OCI-LY7 (cell line): ENCODE measurements at places on chromosomes 12 and 14. TPM values are rescaled to one million over a fixed set of nuclear protein-coding genes. Genes with fewer than 3 reads are reported as not detected.

GRCh38 chr12:132238884-132239283 is 90.5 kb downstream of the GALNT9 start:
- DNase-seq: no peak

DNA sequence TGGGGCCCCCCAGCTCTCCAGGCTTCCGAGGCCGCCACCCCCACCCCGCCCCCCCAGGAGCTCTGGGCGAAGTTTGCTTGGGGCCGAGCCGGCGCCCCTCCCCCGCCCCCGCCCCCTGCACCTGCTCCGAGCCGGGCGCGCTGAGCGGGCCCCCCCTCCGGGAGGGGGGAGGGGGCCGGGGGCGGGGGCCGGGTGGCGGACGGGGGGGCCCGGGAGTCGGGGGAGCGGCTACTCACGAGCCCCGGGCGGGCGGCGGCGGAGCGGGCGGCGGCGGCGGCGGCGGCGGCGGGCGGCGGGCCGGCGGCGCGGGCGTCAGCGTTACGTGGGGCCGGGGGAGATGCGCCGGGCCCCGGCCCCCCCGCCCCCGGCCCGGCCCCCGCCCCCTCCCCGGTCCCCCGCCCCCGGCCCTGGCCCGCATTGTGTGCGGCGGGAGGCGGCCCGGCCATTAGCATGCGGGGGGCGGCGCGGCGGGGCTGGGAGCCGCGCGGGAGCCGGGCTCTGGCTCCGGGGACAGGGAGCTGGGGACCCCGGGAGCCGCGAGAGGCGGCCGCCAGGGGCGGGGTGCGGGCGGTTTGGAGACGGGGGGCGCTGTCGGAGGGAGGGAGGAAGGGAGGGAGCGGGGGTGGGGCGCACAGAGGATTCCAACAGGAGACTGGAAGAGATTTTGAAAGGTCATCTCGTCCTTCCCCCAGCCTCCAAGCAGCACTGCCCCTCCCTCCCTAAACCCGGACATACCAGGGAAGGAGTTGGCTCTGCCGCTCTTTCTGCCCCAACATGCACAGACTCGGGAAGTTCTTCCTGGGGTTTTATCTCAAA is at the start of gene ZNF219:
TSS of gene ZNF219 (minus strand) at position 580 of the 816 bp plus-strand sequence. CDS start 5,064 bp downstream, outside the sequence.
- DNase-seq: peak; percentile 55

Gene ACRBP
- 9.3 and 9.4 TPM in 2 replicates for total RNA-seq

DNA sequence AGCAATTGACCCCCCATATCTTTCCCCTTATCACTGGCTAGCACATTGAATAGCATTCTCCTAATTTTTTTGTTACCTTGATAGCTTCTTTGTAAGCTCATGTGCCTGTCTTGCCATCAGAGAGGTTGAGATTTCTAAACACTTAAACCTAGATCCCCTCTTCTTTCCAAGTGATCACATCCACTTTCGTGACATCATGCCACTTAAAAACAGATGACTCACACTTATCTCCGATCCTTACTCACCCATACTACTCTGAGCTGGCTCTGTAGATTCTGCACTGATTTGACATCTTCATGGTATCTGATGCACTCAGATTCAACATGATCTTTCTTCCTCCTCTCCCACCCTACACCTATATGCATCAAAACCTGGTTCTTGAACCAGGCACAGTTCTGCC is 10.5 kb downstream of the GPR137C start:
- DNase-seq: no peak

DNA sequence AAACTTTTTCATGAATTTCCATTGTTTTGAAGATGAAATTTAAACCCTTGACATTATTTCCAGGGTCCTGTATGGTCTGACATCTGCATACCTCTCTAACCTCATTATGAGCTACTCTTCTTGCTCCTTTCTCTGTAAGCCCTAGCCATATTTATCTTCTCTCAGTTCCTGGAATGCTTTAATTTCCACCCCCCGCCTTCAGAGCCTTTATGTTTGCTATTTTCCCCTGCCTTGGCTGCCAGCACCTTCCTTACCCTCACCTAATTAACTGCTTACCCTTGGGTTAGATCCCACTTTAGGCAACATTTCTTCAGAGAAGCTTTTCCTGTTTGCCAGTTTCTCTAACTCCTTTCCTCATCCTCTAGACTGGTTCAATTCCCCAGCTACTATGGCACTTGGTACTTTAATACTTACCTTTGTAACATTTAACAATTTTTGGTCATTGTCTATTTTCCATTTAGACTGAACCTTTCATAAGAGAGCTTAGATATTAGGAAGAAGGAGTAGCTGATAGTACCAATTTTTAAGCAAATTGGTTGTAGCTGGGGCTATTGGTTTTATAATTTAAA is 6.0 kb downstream of the STYX start:
- no peak for DNase-seq

Gene UNC79
- 0.09 and 0.17 TPM in 2 replicates for total RNA-seq

Gene RFX4
- not detected in 2 replicates for total RNA-seq

Gene HHIPL1
- 0.61 and 0.72 TPM in 2 replicates for total RNA-seq

DNA sequence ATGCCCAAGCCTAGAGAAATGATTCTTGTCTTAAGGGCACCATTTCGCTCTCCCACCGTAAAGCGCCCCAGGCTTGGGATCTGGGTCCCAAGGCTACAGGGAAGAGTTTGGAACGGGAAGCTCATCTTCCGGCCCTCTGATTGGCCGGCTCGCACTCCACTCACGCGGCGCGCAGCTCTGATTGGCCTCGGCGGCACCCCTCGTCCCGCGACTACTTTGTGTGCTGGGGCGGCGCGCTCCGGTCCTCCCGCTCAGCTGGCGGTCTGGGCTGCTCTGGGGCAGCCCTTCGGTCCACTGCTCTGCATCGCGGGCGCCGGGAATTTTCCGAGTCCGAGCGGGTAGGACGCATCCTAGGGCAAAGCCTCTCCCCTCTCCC is 886 bp upstream of the FUT8 start:
- peak; percentile 89 for DNase-seq

DNA sequence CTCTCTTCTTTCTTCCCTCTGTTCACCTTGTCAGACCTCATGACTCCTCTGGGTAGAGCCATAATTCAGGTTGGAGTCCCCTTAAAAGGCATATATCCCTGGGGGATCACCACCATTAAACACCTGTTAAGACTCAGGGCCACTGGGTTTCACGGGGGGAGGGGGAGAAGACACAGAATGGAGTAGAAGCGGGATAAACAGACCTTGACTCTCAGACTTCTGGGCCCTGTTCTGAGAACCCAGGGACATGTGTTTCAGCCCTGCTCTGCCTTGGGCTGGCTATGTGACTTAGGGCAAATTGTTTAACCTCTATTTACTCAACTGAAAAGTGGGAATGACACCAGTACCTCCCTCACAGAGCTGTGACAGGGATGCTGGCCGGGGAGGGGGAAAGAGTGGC is 4.6 kb downstream of the CDH24 start:
- DNase-seq: no peak

Gene BAZ2A
- total RNA-seq: 139 and 153 TPM in 2 replicates

DNA sequence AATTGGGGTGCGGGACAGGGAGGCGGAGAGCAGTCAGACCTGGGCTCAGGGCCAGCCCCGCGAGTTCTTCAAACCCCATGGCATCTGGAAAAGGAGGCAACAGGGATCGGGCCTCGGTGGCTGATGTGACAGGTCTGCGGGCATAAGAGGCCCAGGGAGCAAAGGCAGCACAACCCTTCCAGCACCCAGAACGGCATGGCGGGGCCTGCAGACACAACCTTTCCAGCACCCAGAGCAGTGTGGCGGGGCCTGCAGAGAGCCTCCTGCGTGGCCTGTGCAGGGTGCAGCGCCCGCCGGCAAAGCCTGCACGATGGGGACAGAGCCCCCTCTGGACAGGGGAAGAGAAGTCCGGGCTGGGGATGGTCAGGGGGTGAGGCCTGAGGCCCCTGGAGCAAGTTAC is 26.2 kb upstream of the TRAF3 start:
- no peak for DNase-seq

DNA sequence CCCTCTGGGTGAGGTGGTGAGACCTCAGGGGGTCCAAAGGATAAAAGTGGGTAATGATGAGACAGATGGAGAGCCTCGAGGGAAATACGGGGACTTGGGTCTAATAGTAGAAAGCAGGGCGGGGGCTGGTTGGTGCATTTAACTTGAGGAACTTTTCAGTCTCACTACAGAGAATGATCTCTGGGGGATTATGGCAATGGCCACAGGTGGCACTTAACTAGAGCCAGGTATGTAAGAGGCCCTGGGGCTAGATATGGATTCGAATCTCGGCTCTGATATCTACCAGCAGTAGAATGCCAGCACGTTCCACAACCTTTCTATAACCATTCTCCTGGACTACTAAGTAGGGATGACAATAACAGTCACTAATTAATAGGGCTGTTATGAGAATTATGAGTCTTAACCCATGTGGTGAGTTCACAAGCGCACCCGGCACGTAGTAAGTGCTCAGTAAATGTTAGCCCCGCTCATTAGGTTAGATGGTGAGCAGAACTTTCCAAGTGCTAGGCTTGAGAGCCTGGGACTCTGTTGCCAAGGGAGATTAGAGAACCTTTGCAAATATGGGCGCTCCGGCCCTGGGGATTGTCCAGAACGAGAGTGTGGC is 888 bp upstream of the PLXNC1 start:
- DNase-seq: peak; percentile 42

GRCh38 chr12:113002155-113002554 is 23.8 kb downstream of the OAS2 start:
- no peak for DNase-seq

DNA sequence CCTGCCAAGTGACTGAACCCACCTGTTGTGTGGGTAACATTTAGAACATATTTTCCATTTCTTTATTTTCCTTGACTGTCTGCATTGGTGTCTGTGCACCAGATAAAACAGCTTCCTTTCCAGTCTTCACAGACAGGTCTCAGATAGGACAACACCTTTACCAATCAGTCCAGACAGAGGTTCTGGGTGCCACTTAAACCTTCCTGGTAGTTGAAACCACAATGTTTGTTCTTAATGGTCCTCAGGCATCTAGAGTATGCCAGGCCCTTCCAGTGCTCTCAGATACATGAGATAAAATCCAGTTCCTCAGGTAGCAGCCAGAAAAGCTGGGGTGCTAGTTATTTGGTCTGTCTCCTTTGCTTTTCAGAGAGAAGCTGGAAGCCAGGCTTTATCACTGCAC is 7.0 kb upstream of the CLEC2D start:
- DNase-seq: no peak
